ENCODE measurements at places on chromosomes 3 and 15. TPM values are rescaled to one million over a fixed set of nuclear protein-coding genes. Genes with fewer than 3 reads are reported as not detected.

GRCh38 chr15:73751899-73752805 lies 999 bp downstream of the INSYN1 start:
- no peak for DNase-seq

DNA sequence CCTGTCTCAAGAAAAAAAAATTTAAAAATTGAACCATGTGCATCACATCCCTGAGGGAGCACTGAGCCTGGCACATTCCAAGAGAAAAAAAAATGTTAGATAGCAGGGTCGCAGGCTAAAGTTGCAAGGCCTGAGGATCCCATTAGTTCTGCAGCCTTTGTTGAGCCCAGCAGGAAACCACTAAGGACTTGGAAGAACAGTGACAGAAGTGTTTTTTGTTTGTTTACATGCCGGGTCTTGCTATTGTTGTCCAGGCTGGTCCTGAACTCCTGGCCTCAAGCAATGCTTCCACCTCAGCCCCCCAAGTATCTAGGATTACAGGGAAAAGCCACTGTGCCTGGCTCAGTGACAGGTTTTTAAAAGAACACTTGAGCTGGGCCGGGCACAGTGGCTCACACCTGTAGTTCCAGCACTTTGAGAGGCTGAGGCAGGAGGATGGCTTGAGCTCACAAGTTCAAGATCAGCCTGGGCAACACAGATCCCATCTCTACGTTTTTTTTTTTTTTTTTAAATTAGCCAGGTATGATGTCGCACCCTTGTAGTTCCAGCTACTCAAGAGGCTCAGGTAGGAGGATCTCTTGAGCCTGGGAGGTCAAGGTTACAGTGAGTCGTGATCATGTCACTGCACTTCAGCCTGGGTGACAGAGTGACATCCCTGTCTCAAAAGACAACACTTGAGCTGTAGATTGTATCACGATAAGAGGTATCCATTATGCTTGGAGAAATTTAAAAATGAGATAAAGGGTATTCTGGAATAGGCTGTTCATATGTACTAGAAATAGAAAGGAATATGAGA lies 15.2 kb downstream of the CHAC1 start:
- DNase-seq = no peak

The RBP2 gene
- not detected for polyA plus RNA-seq

DNA sequence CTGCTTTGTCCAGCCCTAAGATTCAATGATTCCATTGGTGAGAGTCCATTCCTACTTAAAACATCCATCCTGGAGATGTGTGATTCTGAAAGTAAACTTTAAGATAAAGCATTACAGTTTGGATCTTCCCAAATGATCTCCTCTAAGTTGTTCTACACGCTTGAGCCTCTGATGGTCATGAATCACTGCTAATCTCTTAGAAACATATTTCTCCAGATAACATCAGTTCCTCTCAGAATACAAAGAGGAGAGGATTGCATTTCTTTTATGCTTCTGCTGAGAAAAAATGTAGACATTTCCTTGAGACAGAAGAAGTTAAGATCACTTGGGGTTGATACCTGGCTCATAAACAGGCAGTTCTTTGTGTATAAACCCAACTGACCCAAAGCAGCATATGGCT lies 281.2 kb upstream of the DPH6 start:
- no peak for DNase-seq

The PLA2G4E gene
- not detected for polyA plus RNA-seq

- DNase-seq = no peak
Measured at GRCh38 chr15:52103217-52104207, 9.1 kb downstream of the BCL2L10 start.

- no peak for DNase-seq
Measured at GRCh38 chr3:50503504-50504342, at the start of gene CACNA2D2. Gene CACNA2D2 (minus strand): TSS chr3:50503634. CDS start chr3:50503423, 211 bp downstream.

The FGF7 gene
- polyA plus RNA-seq = 28.3 TPM

DNA sequence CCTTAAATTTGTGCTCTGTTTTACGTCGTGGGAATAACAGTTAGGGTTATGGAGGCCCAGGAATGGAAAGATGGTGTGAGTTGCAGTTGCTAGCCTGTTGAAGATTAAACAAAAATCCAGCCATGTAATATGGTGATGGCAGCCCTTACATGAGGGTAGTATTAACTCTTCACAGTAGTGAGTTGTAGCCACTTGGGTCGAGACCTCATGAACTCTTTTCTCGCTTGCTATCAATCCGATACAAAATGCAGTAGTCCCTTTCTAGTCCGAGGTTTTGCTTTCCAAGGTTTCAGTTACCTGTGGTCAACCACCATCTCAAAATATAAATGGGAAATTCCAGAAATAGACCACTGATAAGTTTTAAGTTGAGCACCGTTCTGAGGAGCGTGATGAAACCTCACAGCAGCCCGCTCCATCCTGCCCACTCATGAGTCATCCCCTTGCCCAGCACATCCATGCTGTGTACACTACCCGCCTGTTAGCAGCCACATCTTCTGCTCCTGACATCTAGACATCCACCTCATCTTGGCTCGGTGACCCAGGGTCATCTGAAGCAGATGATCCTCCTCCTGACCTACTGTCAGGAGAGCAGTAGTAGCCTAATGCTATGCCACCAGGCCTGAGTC lies 177.9 kb downstream of the CDIN1 start:
- no peak for DNase-seq

- DNase-seq = no peak
Measured at GRCh38 chr15:95872366-95872771, 458.1 kb upstream of the NR2F2 start.

- no peak for DNase-seq
Measured at GRCh38 chr3:56379723-56380287, 88.5 kb downstream of the ERC2 start.

The DGKG gene
- 1.1 TPM for polyA plus RNA-seq

GRCh38 chr3:177679568-177680471 lies 482.5 kb upstream of the TBL1XR1 start:
- no peak for DNase-seq

- DNase-seq = no peak
Measured at GRCh38 chr3:6716420-6716819, 144.5 kb upstream of the GRM7 start.

DNA sequence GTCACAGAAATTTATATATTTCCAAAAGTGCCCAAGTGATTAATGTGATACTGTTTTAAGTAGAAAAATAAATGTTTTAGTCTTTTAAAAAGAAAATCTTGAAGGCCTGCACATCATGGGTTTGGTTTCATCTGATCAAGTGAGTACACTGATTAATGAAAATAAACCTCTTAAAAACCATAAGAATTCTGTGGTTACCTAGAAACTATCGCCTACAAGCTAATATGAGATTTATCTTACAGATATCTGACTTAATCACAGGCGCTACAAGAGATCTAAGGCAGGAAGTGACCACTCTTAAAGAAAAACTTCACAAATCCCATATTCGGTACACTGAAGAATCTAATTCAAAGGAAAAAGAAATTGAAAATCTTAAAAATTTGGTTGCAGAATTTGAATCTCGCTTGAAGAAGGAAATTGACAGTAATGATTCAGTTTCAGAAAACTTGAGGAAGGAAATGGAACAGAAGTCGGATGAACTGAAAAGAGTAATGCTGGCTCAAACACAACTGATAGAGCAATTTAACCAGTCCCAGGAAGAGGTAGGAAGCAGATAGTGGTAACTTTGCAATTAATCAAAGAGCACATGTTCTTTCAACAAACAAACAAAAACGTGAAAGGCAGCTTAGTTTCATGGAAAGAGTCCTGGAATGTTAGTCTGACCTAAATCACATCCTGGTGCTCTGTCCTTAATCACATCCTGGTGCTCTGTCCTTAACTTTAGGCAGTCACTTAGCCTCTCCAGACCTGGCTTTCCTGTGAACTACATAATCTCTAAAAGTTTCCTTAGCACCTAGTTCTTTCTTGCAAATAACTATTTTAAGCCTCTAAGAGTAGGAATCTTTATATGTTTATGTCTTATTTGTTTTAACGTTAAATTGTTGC lies 131.8 kb downstream of the CCNL1 start:
- DNase-seq = no peak

The SAMMSON gene
- not detected for polyA plus RNA-seq

The PLSCR1 gene
- polyA plus RNA-seq = 79.8 TPM

The TRPM1 gene
- 0.20 TPM for polyA plus RNA-seq

DNA sequence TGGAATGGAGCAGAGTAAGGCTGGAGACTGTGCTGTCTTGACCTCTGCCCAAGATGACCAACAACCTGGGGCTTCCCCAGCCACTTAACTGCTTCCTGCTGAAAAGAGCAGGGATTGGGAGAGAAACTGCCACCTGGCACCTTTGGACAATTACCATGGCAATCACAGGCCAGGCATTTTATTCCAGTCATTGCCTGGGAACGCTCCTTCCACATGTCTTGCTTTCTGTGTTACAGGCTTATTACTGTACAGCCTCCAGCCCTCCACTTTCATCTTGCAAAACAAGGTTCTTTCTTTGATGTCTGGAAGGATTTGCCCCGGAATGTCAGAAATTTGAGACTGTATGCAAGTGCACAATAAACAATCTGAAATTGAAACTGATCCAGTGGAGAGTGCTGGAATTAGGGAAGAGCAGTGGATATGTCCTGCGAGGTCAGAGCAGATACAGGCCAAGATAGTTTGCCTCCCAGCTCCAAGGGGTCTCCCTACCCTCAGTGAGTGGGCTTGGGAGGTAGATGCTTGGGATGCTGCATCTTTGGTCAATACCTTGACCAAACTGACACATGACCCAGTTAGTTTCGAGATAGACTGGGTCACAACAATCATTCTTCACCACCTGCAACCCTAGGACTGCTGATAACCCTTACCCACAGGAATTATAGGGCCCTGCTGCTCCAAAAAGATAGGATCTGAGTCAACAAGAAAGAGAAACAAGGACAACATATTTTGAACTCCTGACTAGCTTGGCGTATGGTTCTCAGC lies 2.7 kb downstream of the PPP1R14D start:
- DNase-seq = no peak

DNA sequence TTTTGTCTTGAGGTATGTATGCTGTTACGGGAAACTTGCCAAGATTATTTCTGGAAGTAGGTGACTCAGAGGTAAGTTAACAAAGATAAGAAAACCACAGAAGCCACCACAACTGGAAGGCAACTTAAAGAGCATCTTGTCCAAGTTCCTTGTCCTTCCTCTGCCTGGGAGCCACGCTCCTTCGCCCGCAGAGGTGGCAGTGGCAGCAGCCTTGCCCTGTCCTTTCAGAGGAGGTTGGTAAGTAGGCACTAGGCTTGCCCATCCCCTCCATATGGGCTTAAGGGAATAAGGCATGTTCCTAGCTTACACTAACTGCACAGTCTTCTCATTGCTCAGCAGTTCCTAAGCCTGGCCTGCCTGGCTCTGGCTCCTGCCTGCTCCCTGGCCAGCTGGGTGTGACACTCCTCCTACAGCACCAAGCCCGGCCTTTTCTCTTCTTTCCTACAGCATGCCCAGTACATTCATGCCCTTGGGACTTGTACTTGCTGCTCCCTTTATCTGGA lies 48.0 kb upstream of the RAB6B start:
- no peak for DNase-seq

The SFMBT1 gene
- 12.5 TPM for polyA plus RNA-seq

The MYLK gene
- polyA plus RNA-seq = 162 TPM

GRCh38 chr3:41532976-41533375 lies 333.7 kb downstream of the CTNNB1 start:
- DNase-seq = no peak

- no peak for DNase-seq
Measured at GRCh38 chr3:191148131-191148530, 50.9 kb upstream of the OSTN start.

DNA sequence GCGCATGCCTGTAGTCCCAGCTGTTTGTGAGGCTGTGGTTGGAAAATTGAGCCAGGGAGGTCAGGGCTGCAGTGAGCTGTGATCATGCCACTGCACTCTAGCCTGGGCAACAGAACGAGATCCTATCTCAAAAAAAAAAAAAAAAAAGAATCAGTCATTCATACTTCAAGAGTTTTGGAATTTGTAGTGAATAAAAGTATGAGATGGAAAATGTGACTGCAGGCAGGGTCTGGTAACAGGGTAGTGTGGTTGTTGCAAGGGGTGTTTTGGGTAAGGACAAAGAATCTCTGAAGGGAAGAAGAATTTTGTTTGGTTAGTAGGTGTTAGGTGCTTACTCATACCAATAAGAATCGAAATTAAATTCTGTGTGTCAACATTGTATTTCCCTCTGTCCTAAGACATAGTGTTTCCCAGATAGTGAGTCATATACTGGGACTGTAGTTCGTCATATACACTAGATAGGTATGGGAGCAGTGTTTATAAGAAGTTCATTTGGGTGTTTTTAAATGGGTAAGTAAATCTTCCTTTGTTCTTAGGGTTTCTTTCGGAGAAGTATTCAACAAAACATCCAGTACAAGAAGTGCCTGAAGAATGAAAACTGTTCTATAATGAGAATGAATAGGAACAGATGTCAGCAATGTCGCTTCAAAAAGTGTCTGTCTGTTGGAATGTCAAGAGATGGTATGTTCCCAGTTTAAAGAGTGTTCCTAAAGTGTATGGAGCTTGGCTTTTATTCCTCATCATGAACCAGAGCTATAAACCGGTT lies 14.2 kb downstream of the NR1D2 start:
- no peak for DNase-seq

GRCh38 chr3:365268-365667 lies 168.7 kb downstream of the CHL1 start:
- no peak for DNase-seq

GRCh38 chr3:480070-480469 lies 283.5 kb downstream of the CHL1 start:
- DNase-seq = no peak

GRCh38 chr3:7166460-7166859 lies 305.5 kb downstream of the GRM7 start:
- no peak for DNase-seq

- no peak for DNase-seq
Measured at GRCh38 chr3:13338231-13338630, 81.9 kb downstream of the NUP210 start.

The VWA5B2 gene
- polyA plus RNA-seq = 0.80 TPM

GRCh38 chr3:61901496-61901895 lies 340.1 kb downstream of the PTPRG start:
- no peak for DNase-seq

The CMTM8 gene
- 13.5 TPM for polyA plus RNA-seq

DNA sequence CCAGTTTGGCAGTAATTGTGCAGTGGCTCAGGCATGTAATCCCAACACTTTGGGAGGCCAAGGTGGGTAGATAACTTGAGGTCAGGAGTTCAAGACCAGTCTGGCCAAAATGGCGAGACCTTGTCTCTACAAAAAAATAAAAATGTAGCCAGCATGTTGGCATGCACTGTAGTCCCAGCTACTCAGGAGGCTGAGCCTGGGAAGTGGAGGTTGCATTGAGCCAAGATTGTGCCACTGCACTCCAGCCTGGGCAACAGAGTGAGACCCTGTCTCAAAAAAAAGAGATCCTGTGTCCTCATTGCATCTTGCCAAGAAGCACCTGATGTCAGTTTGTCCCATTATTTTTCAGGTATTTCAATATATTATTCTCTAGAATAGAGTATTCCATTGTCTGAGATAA lies 61.8 kb downstream of the CRTC3 start:
- no peak for DNase-seq

DNA sequence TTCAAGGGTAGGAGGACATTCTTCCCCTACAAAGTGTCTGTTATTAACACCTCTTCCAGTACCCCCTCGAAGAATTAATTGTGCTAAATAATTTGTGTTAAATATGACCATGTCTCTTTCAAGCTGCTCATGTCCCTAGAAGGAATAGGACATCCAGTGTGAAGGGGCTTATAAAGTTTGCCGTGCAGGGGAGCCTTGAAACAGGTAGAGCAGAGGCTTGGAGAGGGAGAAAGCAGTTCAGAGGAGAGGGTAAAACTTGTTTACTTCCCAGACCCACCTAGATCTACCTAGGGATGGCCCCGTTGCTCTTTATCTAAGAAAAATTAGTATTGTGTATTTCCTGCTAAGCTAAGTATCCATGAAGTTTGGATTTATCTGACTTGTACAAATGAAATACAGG lies 114.8 kb downstream of the CACNA2D3 start:
- DNase-seq = no peak

Measured in right renal pelvis (tissue), 4 donors.